ENCODE measurements at places on chromosomes 2 and 18.

- no peak for DNase-seq
Observed at GRCh38 chr2:120783371-120783791, 47.7 kb downstream of the GLI2 start.

- DNase-seq = no peak
Observed at GRCh38 chr2:153476816-153477635, 1.5 kb downstream of the RPRM start.

DNA sequence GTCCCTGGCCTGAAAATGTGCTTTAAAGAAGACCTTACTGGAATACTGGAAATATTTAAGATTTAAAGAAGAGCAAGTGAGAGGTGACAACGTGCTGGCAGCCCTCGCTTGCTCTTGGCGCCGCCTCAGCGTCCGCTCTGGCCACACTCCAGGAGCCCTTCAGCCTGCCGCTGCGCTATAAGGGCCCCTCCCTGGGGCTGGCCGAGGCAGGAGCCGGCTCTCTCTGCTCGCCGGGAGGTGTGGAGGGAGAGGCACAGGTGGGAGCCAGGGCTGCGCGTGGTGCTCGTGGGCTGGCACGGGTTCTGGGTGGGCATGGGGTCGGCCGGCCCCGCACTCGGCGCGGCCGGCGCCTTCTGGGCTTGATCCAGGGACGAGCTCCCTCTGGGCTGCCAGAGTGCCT lies 2.9 kb upstream of the COQ10B start:
- DNase-seq = no peak

- no peak for DNase-seq
Observed at GRCh38 chr2:237269138-237269875, 144.7 kb downstream of the COL6A3 start.

DNA sequence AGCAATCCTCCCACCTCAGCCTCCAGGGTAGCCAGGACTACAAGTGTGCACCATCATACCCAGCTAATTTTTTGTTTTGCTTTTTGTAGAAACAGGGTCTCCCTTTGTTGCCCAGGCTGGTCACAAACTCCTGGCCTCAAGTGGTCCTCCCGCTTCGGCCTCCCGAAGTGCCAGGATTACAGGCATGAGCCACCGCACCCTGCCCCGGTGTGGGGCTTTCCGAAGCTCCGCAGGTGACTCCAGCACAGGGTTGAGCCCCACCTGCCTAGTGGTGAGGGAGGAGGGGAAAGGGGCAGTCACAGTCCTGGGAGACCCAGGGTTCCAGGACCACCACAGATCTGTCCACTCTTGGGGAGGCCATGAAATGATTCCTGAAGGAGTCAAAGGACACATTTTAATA lies 5.2 kb downstream of the PRLH start:
- no peak for DNase-seq

DNA sequence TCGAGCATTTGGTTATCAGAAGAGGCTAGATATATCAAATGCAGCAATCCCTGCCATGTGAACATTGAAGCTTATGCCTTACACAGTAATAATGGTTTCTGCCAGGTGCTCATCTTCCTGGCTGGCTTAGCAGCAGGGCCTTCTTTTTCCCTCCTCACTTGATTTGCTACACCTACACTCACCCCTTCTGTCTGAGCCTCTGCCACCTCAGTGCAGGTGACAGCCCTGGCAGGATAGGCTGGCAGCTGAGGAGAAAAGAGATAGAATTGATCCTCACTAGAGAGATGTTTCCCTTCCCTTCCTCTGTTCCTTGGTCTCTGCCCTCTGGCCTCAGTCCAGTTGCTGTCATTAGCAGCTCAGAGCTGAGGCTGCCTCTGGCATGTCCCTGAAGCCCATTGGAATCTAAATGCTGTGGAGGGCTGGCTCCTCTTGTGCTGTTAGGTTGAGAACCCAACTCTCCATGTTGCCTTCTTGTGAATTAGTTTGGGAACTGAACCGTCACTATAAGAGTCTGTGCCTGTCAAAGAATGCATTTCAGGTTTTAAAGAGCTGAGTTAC lies 18.2 kb downstream of the MPHOSPH10 start:
- DNase-seq = no peak

DNA sequence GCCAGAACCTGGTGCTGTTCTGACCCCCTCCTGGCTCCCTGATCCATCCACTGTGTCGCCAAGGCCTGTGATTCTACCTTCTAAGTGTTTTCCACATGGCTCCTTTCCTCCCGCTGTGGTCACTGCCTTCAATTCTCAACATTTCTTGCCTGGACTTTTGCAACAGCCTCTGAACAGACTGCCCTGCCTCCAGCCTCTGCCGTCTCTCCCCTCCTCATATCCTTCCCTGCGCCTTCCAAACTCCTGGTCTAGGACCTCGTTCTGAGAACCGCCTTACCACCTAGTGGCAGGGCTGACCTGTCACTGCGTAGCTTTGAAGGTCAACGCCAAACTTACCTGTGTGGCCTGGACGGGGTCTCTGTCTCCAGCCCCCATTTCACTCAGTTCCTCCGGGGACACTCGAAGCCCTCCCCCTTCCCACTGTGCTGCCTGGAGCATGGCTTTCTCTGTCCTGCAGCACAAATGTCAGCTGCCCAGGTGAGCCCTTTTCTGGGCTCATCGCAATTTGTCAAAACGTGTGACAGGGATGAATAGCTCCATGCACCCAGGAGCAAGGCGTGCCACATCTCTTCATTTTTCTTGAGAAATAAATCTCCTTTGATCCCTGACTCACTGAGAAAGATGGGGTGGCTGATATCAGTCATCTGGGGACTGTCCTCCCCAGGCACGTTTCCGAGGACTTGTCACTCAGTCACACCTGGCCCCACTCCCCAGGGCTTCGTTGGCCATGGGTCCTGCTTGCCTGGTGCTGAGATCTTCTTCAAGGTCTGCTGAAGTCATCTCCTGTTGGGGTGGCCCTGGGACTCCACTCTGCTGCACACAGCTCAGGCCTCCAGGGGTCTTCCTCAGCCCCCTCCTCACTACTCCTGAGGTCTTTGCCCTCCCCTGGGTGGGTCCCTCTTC lies 46.7 kb downstream of the LDLRAD4 start:
- no peak for DNase-seq
